ENCODE measurements at places on chromosomes 3 and 15. TPM values are rescaled to one million over a fixed set of nuclear protein-coding genes. Genes with fewer than 3 reads are reported as not detected.

GRCh38 chr3:190345027-190345821 is 23.0 kb upstream of the CLDN1 start:
- H3K36me3 ChIP-seq: no peaks in the 10 kb centered on the region
- H3K4me3 ChIP-seq: no peak overlapping the region
- no peaks in the 10 kb centered on the region for H3K27me3 ChIP-seq
- no peaks in the 10 kb centered on the region for H3K4me1 ChIP-seq
- peak; percentile 13 for DNase-seq

GRCh38 chr3:138114988-138115971 is at the start of gene DZIP1L:
Gene DZIP1L, minus strand, starts transcription at chr3:138115608. Its CDS starts 11,637 bp downstream, at chr3:138103971.
- peaks cover 23% of the 10 kb centered on the region for H3K4me1 ChIP-seq
- H3K27ac ChIP-seq: no peak within 1 kb of the TSS
- peak within 1 kb of the TSS; percentile 97 for H3K4me3 ChIP-seq
- DNase-seq: peak; percentile 94
- no peaks in the 10 kb centered on the region for H3K36me3 ChIP-seq

DNA sequence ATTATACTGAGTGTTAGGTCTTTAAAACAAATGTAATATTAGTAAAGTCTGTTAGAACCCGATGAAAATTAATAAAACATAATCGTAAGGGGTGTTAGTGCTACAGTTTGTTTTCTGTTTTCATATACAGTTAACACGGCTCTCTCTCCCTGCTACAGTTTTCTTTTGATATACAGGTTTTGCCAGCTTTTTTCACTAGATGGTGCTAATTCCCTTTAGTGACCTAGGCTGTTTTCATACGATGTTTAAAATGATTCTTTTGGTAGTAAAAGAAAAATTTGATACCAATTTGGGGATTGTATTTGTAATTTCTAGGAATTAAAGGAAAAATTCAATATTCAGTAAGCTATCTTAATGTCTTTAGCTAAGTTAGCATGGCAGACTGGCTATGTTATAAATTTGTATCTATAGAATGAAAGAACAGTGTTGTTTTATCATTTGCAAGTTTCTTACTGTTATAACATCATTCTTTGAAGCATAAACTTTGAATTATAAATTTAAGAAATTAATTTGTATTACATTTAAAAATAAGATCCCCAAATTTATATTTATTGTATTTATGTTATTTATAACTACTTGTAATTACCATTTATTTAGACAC is 11.5 kb downstream of the APH1B start:
- H3K4me1 ChIP-seq: no peaks in the 10 kb centered on the region
- H3K4me3 ChIP-seq: no peak overlapping the region
- H3K27me3 ChIP-seq: no peaks in the 10 kb centered on the region

- H3K27me3 ChIP-seq: no peaks in the 10 kb centered on the region
- H3K4me3 ChIP-seq: no peak overlapping the region
- no peak for DNase-seq
- 0 out of 2 replicates have a peak, but pooled peaks cover 6% of the 10 kb centered on the region for H3K36me3 ChIP-seq
Observed at GRCh38 chr3:109887293-109887692, 549.9 kb upstream of the DPPA4 start.

DNA sequence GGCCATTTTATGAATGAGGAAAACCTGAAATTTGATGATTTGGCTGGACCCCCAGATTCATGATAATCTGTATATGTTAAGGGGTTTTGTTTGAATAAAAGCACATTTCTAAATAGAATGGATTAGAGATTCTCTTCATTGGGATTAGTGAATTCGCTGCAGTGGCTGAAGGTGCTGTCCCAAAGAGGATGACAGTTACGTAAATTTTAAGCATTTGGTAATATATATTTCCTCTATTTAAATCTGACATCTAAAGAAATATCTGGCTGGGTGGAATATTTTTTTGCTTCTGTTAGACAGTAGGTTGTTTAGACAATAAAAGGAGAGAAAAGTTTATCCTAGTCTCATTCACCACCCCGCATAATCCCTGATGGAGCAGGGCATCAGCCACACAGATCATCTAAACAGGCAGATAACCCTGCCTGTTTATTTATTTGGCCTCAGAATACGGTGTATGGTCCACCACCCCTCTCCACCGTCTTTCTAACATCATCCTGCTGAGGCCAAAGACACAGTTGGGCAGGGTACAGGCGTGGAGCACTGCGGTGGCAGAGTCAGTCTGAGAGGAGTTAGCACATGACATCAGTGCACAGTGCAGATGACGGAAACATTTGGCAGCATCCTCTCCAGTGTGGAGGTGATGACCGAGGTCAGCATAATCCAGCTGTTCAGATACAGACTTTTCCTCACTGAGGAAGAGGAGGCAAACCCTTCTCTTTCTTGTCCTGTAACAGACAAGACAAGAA is 20.4 kb upstream of the NFKBIZ start:
- H3K4me3 ChIP-seq: peak overlapping the region; percentile 54
- DNase-seq: no peak
- no peaks in the 10 kb centered on the region for H3K27me3 ChIP-seq
- H3K27ac ChIP-seq: no peak overlapping the region

- no peaks in the 10 kb centered on the region for H3K36me3 ChIP-seq
- DNase-seq: no peak
- H3K4me3 ChIP-seq: no peak overlapping the region
- no peaks in the 10 kb centered on the region for H3K27me3 ChIP-seq
- no peaks in the 10 kb centered on the region for H3K4me1 ChIP-seq
- H3K27ac ChIP-seq: no peak overlapping the region
Observed at GRCh38 chr3:140100479-140100878, 165.5 kb downstream of the CLSTN2 start.

- H3K27ac ChIP-seq: no peak overlapping the region
- DNase-seq: no peak
- H3K36me3 ChIP-seq: no peaks in the 10 kb centered on the region
Observed at GRCh38 chr3:12750658-12751071, 8.4 kb downstream of the TMEM40 start.

DNA sequence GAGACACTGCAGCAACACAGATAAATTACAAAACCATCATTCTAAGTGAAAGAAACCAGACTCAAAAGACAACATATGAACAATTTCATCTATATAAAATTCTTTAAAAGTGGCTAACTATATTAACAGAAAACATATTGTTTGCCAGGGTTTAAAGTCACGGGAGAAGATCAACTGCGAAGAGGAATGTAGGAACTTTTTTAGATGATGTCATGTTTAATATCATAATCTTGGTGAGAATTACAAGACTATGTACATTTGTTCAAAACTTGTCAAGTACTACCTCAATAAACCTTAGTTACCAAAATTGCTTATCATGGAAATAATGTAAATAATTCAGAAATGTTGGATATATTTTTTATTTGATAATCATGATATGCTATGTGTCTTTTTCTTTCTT is 395.1 kb upstream of the PLSCR5 start:
- DNase-seq: no peak
- no peaks in the 10 kb centered on the region for H3K27me3 ChIP-seq
- H3K4me3 ChIP-seq: no peak overlapping the region

The TPRG1 gene
- polyA plus RNA-seq: 0.74 TPM

GRCh38 chr3:168002786-168003368 is 92.8 kb downstream of the GOLIM4 start:
- H3K4me1 ChIP-seq: no peaks in the 10 kb centered on the region
- DNase-seq: no peak
- H3K27me3 ChIP-seq: no peaks in the 10 kb centered on the region
- no peak overlapping the region for H3K4me3 ChIP-seq
- H3K27ac ChIP-seq: no peak overlapping the region

DNA sequence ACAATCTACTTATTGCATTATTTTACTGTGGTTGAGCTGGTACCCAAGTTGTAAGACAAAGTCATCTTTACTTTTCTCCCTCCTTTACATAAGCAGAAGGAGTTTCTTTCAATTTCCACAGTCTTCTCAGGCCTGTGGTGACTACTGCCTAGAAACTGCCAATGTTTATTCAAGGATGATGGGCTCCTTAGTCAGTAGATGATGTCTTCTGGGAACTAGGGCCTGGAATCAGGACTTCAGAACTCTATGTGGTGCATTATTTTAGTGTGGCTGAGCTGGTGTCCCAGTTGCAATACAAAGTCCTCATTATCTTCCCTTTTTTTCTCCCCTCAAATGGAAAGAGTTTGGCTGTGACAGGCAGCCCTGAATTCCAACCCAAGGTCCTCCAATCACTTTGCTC is 1762.5 kb downstream of the SI start:
- no peaks in the 10 kb centered on the region for H3K27me3 ChIP-seq
- H3K36me3 ChIP-seq: no peaks in the 10 kb centered on the region
- H3K4me1 ChIP-seq: no peaks in the 10 kb centered on the region
- no peak for DNase-seq

DNA sequence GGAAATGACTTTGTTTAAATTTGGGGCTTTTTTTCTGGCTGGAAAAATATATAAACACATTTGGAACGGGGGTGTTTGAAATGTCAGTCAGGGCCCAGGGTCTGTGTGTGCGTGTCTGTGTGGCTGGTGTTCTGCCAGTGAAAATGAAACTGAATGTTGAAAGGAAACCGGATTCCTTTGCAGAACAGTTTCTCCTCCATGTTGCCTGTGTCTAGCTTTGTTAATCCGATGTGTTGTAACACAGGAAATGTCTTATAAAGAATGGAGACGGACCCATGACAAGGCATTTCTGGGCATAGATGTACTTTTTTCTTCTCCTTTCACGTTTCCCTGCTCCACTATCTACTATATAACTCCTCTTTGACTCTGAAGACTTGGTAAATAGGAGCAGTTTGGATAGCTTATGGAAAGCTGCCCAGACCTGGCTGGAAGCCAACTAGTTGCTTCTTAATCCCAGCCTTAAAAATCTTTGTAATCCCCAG is 2.8 kb downstream of the SQOR start:
- peaks cover 4% of the 10 kb centered on the region for H3K4me1 ChIP-seq
- no peak overlapping the region for H3K27ac ChIP-seq
- no peak overlapping the region for H3K4me3 ChIP-seq
- DNase-seq: no peak
- H3K27me3 ChIP-seq: peaks cover 47% of the 10 kb centered on the region

- no peaks in the 10 kb centered on the region for H3K36me3 ChIP-seq
- H3K27ac ChIP-seq: no peak overlapping the region
- no peaks in the 10 kb centered on the region for H3K4me1 ChIP-seq
Observed at GRCh38 chr3:159185443-159186050, 383.7 kb downstream of the MFSD1 start.

The PLS1 gene
- polyA plus RNA-seq: 18.0 TPM

- no peaks in the 10 kb centered on the region for H3K4me1 ChIP-seq
- no peak for DNase-seq
Observed at GRCh38 chr3:156963096-156963495, 136.9 kb downstream of the LEKR1 start.

The LSG1 gene
- 49.2 TPM for polyA plus RNA-seq

- H3K27ac ChIP-seq: no peak within 1 kb of the TSS
- H3K36me3 ChIP-seq: no peaks in the 10 kb centered on the region
- no peaks in the 10 kb centered on the region for H3K4me1 ChIP-seq
- DNase-seq: no peak
- no peaks in the 10 kb centered on the region for H3K27me3 ChIP-seq
Observed at GRCh38 chr3:10292505-10293419, at the start of gene GHRL. Gene GHRL, minus strand, starts transcription at chr3:10292947. Its CDS starts 2,767 bp downstream, at chr3:10290180.

DNA sequence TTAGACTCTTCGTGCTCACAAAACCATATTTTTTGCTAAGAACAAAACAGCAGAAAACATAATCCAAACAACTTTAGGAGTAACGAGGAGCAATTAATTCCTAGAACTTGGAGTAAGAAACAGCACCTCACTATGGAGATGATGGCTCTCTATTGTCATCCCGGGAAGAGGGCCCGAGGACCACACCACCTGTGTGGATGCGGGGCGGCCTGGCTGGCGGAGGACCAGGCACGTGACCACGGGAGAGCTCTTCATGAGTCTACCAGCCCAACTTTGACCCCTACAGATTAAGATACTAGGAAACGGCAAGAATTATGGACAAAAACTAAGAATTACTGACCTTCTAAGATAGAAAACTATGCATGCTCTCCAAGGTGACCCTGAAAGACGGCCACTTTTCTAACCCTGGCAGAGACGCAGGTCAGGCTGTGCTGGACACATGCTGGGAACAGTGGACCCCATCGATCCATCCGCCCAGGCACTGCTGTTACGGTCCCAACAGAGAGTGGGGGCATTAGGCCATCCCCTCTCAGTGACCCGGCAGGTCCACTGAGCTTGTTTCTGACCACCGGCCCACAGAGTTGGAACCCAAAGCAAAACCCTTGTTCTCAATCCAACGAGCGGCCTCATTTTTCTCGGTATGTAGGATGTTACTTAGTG is 13.1 kb upstream of the OCA2 start:
- peaks cover 4% of the 10 kb centered on the region for H3K4me1 ChIP-seq
- peaks cover 8% of the 10 kb centered on the region for H3K36me3 ChIP-seq
- H3K27me3 ChIP-seq: peaks cover 17% of the 10 kb centered on the region

- peaks cover under 1% of the 10 kb centered on the region for H3K4me1 ChIP-seq
- no peak overlapping the region for H3K27ac ChIP-seq
- H3K36me3 ChIP-seq: peaks cover 54% of the 10 kb centered on the region
- H3K4me3 ChIP-seq: no peak overlapping the region
- DNase-seq: no peak
- H3K27me3 ChIP-seq: no peaks in the 10 kb centered on the region
Observed at GRCh38 chr3:14451844-14452739, 49.7 kb downstream of the SLC6A6 start.

- H3K27ac ChIP-seq: no peak overlapping the region
- H3K4me1 ChIP-seq: peaks cover 5% of the 10 kb centered on the region
- DNase-seq: no peak
- no peak overlapping the region for H3K4me3 ChIP-seq
- H3K36me3 ChIP-seq: no peaks in the 10 kb centered on the region
- H3K27me3 ChIP-seq: no peaks in the 10 kb centered on the region
Observed at GRCh38 chr3:173789530-173790162, 392.1 kb downstream of the NLGN1 start.

DNA sequence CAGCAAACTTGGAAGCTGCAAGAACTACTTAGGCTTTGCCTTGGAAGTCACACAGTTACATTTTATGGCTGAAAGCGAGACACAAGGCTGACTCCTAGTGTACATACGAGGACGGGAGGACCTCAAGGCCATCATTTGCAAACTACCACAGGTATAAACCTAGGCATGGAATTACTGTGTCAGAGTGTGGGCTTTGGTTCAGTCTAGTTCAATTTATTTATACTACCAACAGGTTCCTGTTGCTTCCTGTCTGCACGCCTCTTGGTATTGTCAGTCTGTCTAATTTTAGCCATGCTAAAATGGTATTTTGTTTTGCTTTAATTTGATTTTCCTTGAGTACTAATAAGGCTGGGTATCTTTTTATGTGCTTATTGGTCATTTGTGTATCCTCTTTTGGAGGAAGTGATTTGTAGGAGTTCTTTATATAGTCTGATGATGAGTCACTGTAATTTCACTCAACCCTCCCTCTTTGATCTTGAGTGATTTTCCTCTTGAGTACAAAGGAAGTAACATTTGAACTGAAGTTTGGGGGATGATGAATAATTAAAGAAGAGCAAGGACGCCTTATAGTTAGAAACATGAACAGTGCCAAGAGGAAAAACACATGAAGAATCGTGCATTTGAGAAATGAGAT is 8.2 kb downstream of the ANKRD34C start:
- H3K27me3 ChIP-seq: peaks cover 16% of the 10 kb centered on the region
- H3K4me3 ChIP-seq: no peak overlapping the region
- no peak for DNase-seq
- H3K27ac ChIP-seq: no peak overlapping the region
- no peaks in the 10 kb centered on the region for H3K4me1 ChIP-seq
- no peaks in the 10 kb centered on the region for H3K36me3 ChIP-seq

GRCh38 chr3:34683851-34684250 is 885.4 kb downstream of the PDCD6IP start:
- H3K36me3 ChIP-seq: no peaks in the 10 kb centered on the region
- no peaks in the 10 kb centered on the region for H3K27me3 ChIP-seq
- H3K4me1 ChIP-seq: no peaks in the 10 kb centered on the region
- H3K4me3 ChIP-seq: no peak overlapping the region
- DNase-seq: peak; percentile 80

GRCh38 chr3:19446138-19446537 is 297.8 kb downstream of the KCNH8 start:
- 0 out of 2 replicates have a peak, but pooled peaks cover 5% of the 10 kb centered on the region for H3K4me1 ChIP-seq
- H3K27ac ChIP-seq: no peak overlapping the region
- H3K36me3 ChIP-seq: no peaks in the 10 kb centered on the region

The FEZF2 gene
- polyA plus RNA-seq: not detected

The MON1A gene
- 5.5 TPM for polyA plus RNA-seq
